ENCODE measurements at places on chromosomes 4 and X. TPM values are rescaled to one million over a fixed set of nuclear protein-coding genes. Genes with fewer than 3 reads are reported as not detected.

GRCh38 chrX:13716455-13716854, 18.0 kb downstream of the TRAPPC2 start:
- H3K27me3 ChIP-seq = no peaks in the 10 kb centered on the region
- peaks cover 2% of the 10 kb centered on the region for H3K4me1 ChIP-seq
- peaks cover 3% of the 10 kb centered on the region for H3K36me3 ChIP-seq
- DNase-seq = no peak
- no peak overlapping the region for H3K4me3 ChIP-seq

DNA sequence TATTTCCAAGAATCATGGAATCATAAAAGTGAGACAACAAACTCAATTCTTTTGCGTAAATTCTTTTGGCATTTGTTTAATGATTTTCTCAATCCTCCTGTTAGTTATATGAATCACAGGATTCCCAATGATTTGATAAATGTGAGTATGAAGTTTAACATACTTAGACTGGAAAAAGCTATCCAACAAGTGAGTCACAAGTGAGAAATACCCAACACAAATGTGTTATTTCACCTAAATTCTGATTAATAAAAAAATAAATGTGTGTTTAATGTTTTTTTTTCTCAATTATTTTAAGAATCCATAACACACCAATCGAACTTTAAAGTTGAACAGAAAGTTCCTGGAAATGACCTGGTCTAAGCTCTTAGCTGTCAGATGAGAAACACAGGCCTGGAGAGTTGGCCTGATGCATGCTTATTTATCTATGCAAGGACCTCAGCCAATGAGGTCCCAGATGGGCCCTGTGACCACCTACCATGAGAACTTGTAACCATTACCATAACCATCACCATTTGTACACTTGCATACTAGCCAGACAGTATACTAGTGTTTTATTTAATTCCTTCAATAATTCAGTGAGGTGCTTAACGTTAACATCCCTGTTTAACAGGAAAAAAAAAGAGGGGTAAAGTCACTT, 386.7 kb downstream of the SPRY1 start:
- DNase-seq = peak; percentile 66
- no peaks in the 10 kb centered on the region for H3K27me3 ChIP-seq
- no peaks in the 10 kb centered on the region for H3K36me3 ChIP-seq
- no peak overlapping the region for H3K4me3 ChIP-seq

DNA sequence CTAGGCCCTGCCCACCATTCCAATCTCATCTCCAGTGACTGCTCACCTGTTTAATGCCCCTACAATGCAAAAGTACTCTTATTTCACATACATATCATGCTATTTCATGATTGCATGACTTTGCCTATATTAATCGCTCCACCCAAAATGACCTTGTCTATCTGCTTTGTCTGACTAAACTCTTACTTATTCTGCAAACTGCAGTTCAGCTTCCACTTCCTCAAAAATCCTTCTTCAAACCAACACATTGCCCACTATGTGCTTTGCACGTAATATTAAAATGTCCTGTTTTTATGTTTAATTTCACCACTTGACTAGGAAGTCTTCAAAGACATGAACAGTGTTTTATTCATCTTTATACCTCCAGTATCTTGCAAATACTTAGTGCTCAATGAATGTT, 229.6 kb downstream of the OPHN1 start:
- DNase-seq = no peak
- H3K36me3 ChIP-seq = no peaks in the 10 kb centered on the region
- H3K4me3 ChIP-seq = no peak overlapping the region
- H3K4me1 ChIP-seq = no peaks in the 10 kb centered on the region
- no peaks in the 10 kb centered on the region for H3K27me3 ChIP-seq

GRCh38 chrX:92283308-92283707, 504.1 kb downstream of the PCDH11X start:
- H3K36me3 ChIP-seq = no peaks in the 10 kb centered on the region
- H3K4me3 ChIP-seq = no peak overlapping the region
- no peaks in the 10 kb centered on the region for H3K27me3 ChIP-seq
- no peaks in the 10 kb centered on the region for H3K4me1 ChIP-seq
- H3K27ac ChIP-seq = no peak overlapping the region
- no peak for DNase-seq

GRCh38 chr4:96355414-96355813, 515.5 kb downstream of the PDHA2 start:
- H3K4me3 ChIP-seq = no peak overlapping the region
- H3K36me3 ChIP-seq = no peaks in the 10 kb centered on the region
- no peak for DNase-seq
- no peak overlapping the region for H3K27ac ChIP-seq
- H3K27me3 ChIP-seq = no peaks in the 10 kb centered on the region

DNA sequence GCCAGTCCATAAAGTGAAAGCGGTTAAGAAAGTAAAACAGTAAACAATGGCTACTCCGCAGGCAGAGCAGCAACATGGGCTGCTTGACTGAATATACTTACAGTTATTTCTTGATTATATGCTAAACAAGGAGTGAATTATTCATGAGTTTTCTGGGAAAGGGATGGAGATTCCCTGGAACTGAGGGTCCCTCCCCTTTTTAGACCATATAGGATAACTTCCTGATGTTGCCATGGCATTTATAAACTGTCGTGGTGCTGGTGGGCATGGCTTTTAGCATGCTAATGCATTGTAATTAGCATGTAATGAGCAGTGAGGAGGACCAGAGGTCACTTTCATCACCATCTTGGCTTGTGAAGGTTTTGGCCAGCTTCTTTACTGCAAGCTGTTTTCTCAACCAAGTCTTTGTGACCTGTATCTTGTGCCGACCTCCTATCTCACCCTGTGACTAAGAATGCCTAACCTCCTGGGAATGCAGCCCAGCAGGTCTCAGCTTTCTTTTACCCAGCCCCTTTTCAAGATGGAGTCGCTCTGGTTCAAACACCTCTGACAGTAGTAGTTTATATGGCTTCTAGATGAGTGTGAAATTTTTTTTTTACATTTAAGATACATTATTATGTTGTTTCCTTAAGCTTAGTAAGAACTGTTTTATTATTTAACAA, 514.8 kb upstream of the TENM3 start:
- no peak overlapping the region for H3K27ac ChIP-seq
- no peaks in the 10 kb centered on the region for H3K36me3 ChIP-seq
- peak; percentile 14 for DNase-seq
- H3K27me3 ChIP-seq = no peaks in the 10 kb centered on the region
- H3K4me3 ChIP-seq = no peak overlapping the region

DNA sequence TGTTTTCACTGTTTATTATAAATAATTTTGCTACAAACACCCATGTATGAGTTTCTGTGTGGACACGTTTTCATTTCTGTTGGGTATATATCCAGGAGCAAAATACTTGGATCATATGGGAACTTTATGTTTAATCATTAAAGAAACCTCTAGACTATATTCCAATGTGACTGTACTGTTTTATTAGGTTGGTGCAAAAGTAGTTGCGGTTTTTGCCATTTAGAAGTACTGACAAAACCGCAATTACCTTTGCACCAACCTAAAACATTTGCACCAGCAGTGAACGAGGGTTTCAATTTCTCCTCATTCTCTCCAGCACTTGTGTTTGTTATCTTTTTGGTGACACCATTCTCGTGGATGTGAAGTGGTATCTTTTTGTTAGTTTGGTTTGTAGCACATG, 565.0 kb downstream of the TRIML1 start:
- H3K27ac ChIP-seq = no peak overlapping the region
- no peaks in the 10 kb centered on the region for H3K36me3 ChIP-seq
- H3K4me3 ChIP-seq = no peak overlapping the region
- no peak for DNase-seq

DNA sequence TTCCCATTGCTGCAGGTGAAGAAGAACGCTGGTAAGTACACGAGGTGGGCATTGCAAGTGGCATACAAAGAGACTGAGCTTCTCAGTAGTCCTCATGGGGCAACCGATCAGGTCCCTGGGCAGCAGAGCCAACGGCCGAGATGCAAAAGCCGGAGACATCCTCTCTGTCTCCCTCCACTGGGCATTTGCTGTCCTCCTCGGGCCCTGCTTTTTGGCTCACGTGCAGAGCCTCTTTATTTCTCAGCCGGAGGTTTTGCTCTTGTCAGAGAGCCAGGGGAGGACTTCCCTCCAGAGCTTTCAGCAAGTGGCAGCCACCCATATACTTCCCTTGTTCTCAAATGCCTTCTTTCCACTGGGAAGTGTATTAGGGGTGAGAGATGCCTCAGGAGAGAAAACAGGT, 18.0 kb downstream of the STARD8 start:
- H3K27me3 ChIP-seq = no peaks in the 10 kb centered on the region
- no peaks in the 10 kb centered on the region for H3K4me1 ChIP-seq
- H3K27ac ChIP-seq = no peak overlapping the region
- no peak for DNase-seq
- H3K4me3 ChIP-seq = no peak overlapping the region

DNA sequence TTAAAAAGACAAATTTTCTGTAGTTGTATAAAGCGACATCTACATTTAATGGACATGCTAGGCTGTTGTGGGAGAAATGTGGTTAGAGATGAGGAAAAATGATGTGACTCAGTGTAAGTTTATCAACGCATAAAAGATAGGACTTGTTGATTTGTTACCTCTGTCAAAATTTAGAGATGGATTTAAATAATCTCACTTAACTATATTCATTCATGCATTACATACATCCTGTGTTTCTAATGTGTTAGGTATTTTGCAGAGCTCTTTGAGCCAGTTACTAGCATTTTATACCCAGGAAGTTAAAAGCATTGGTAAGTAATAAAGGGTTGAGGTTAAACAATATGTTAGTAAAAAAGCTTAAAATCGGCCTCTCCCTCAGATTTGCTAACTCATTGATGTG, 34.3 kb downstream of the METAP1 start:
- no peak overlapping the region for H3K27ac ChIP-seq
- no peak overlapping the region for H3K4me3 ChIP-seq
- no peaks in the 10 kb centered on the region for H3K4me1 ChIP-seq
- H3K27me3 ChIP-seq = no peaks in the 10 kb centered on the region
- no peaks in the 10 kb centered on the region for H3K36me3 ChIP-seq

GRCh38 chrX:153755136-153755535, 8.9 kb upstream of the PLXNB3 start:
- H3K4me3 ChIP-seq = no peak overlapping the region
- no peaks in the 10 kb centered on the region for H3K27me3 ChIP-seq
- H3K4me1 ChIP-seq = no peaks in the 10 kb centered on the region
- no peak overlapping the region for H3K27ac ChIP-seq
- H3K36me3 ChIP-seq = no peaks in the 10 kb centered on the region

DNA sequence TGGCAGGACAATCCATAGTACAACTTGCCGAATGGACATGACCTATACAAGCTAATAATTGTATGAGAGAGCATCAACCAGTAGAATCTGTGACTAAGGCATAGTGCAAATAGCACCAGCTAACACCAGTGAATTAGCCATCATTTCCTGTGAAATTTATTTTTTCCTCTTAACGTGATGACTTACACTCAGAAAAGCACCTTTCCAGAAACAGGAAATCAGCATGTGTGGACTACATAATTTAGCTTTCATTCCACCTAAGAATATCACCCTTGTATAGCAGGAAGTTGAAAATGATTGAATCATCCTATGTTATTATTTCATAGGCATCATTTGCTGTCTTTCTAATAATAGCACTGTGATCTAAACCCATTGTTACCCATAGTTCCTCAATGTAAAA, 1393.4 kb upstream of the PCDH7 start:
- peak; percentile 9 for DNase-seq
- no peaks in the 10 kb centered on the region for H3K4me1 ChIP-seq
- H3K27me3 ChIP-seq = no peaks in the 10 kb centered on the region
- H3K36me3 ChIP-seq = no peaks in the 10 kb centered on the region
- no peak overlapping the region for H3K27ac ChIP-seq

- no peak overlapping the region for H3K27ac ChIP-seq
- DNase-seq = no peak
- H3K27me3 ChIP-seq = no peaks in the 10 kb centered on the region
These were observed 1135.0 kb upstream of the TENM3 start for GRCh38 chr4:181108237-181108636.

- no peak overlapping the region for H3K27ac ChIP-seq
- no peaks in the 10 kb centered on the region for H3K27me3 ChIP-seq
- H3K36me3 ChIP-seq = no peaks in the 10 kb centered on the region
These were observed 37.9 kb downstream of the ACOX3 start for GRCh38 chr4:8402640-8403039.

- no peak for DNase-seq
- H3K4me3 ChIP-seq = no peak overlapping the region
- H3K4me1 ChIP-seq = no peaks in the 10 kb centered on the region
- no peaks in the 10 kb centered on the region for H3K27me3 ChIP-seq
- no peaks in the 10 kb centered on the region for H3K36me3 ChIP-seq
These were observed 32.0 kb downstream of the IL15 start for GRCh38 chr4:141668200-141668910.

DNA sequence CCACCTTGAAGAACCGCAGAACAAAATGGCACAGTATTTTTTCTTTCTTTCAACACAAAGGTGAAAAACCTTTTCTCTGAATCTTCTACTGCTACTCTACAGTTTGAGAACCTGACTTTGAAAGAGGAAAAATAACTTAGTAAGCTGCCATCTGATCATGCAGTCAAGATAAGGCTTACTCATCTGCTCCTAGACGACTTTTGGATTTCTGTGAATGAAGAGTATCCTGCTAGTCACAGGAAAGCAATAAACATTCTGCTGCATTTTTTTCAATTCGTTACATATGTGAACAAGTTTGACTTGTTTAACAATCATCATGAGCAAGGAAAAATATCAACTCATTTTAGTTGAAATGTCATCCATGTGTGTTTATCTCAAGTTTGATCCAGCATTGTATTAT, 25.2 kb downstream of the TIGD2 start:
- H3K27me3 ChIP-seq = no peaks in the 10 kb centered on the region

DNA sequence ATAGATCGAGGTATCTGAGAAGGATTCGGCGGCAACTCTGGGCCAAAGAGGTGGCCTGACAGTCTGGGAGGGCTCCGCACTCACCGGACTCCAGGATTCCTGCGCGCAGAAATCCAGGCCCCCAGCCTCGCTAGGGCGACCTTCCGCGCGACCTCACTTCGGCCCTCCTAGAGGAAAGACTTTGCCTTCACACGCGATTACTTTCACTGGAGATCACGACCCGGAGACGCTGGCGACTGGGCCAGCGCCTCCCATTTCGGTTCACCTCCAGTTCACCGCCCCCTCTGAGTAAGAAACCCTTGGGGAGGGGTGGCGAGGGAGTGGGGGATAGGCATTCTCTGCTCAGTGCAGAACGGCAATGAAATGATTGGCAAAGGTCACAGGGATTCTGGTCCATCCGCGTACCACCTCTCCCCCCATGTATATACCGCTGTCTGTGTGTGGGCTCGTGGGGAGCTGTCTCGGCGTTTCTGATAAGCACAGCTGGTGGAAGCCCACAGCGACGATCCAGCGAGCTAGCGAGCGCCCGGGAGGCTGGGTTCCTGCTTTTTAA, 2.5 kb downstream of the POU3F4 start:
- H3K27ac ChIP-seq = no peak overlapping the region
- H3K4me3 ChIP-seq = no peak overlapping the region
- DNase-seq = no peak
- no peaks in the 10 kb centered on the region for H3K4me1 ChIP-seq
- no peaks in the 10 kb centered on the region for H3K36me3 ChIP-seq

BMPR1B gene
- total RNA-seq = 0.17 TPM

ASB12 gene
- total RNA-seq = not detected

SSX1 gene
- total RNA-seq = not detected

DCAF4L1 gene
- 0.17 TPM for total RNA-seq
